ENCODE measurements at places on chromosomes 3 and 15. TPM values are rescaled to one million over a fixed set of nuclear protein-coding genes. Genes with fewer than 3 reads are reported as not detected.
A peak's percentile ranks its signal among the peaks of the same experiment; 100 is the strongest.

The LIPC gene
- total RNA-seq, result not detected

GRCh38 chr3:11564577-11565001, 79.1 kb downstream of the VGLL4 start:
- DNase-seq, result no peak

GRCh38 chr15:58755956-58756355, 6.4 kb upstream of the ADAM10 start:
- no peak for DNase-seq

The ANXA2 gene
- total RNA-seq, result 1,356 TPM

- DNase-seq, result peak; percentile 21
These were observed at the start of gene MAN2A2 for GRCh38 chr15:90902840-90903732. Gene MAN2A2 (plus strand): TSS chr15:90903302. CDS start chr15:90904208, 906 bp downstream.

DNA sequence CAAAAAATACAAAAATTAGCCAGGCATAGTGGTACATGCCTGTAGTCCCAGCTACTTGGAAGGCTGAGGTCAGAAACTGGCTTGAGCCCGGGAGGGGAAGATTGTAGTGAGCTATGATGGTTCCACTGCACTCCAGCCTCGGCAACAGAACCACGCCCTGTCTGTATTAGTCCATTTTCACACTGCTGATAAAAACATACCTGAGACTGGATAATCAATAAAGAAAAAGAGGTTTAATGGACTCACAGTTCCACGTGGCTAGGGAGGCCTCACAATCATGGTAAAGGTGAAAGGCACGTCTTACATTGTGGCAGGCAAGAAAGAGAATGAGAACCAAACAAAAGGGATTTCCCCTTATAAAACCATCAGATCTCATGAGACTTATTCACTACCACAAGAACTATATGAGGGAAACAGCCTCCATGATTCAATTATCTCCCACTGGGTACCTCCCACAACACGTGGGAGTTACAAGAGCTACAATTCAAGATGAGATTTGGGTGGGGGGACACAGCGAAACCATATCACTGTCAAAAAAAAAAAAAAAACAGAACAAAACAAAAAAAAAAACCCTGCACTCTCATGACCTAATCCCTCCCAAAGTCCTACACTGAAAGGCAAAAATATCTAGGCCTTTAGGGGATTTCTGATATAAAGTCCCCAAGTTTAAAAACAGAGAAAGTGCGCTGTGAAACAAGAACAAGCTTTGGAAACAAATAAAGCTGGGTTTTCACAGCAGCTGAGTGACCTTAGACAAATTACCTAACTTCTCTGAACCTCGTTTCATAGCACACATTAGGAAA, 224.7 kb downstream of the IGSF11 start:
- no peak for DNase-seq

DNA sequence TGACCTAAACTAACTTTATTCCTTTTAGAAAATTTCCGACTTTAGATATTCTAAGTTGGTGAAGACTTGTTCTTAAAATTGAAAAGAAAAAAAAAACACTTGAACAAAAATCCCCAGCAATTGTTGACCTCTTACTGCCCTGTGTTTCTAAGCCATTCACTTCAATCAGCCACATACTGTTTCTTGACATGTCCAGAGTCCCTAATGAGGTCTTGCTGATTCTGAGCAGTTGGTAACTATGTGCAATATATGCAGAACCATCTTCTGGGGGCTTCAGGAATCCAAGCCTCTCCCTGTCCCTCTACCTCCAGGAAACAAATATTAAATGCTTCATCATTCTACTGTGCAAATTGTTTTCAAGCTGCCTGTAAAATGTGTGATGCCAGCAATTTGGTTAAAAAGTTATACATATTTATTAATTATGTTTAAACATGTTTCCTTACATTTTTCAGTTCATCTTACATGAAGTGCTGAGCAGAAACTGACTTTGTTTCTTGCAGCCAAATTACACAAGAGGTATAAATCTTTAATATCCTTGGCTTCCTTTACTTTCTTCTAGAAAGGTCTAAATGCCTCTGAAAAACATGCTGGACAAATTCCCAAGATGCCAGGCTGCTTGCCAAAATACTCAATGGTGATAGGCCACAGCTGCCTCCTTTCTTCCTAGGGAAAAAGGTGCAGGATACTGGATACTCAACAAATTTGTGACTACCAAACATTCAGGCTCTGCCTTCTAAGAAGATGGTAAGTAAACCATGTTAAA, 19.8 kb upstream of the GYG1 start:
- no peak for DNase-seq

DNA sequence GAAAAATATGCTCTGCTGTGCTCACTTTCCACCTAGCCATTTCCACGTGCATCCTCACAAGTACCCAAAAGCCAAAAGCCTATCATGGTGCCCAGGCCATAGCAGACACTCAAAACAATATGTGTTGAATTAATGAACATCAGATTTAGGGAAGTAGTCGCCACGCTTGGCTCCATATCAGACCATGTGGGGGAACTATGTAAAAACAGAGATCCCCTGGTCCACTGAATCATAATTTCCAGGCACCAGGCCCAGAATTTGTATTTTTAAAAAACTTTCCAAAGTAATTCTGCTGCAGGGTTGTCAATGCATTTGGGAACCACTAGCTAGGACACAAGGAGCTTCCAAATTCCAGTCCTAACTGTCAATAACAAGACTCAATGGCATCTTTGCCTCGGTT, 77.3 kb downstream of the CNTN3 start:
- DNase-seq, result no peak

The ADAMTS17 gene
- total RNA-seq, result 0.15 TPM

DNA sequence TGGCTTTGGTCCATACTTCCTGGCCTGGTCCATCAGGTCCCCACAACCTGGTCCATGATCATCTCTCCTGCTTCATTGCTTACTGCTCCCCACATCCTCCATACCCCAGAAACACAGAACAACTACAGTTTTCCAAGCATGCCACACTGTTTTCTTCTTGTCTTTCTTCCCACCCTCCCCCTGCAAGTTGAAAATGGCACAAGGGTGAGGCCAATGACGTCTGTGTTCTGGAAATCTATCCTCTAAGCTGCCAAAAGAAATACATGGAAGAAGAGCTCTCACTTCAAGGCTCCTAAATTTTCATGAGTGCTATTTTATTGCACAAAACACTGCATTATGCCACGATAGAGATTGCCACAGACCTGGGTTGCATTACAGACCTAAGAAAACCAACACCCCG, 404.4 kb downstream of the VPS13C start:
- DNase-seq, result no peak

DNA sequence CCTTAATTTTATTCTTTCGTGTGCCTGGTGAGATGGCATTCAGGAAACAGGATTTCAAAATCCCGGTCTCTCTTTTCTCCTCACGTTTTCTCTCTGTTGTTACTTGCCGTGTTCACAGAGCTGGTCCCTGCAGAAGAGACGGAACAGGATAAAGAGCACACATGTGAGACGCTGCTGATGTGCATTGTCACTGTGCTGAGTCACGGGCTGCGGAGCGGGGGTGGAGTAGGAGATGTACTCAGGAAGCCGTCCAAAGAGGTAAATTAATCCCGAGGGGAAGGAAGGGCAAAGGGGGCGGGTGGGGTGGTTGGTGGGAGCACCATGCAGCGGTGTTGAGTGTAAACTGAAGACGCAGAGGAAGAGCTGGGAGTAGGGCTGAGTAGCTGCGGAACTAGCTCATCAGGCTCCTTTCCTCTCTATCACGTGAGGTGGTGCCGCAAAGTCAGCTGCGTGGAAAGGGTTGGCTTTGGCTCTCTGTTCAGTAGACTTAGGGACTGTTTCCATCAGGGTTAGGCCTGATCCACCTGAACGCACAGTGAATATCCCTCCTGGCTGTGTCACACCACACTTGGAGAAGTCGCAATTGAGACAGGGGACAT, 164.8 kb upstream of the BHLHE40 start:
- peak; percentile 84 for DNase-seq

DNA sequence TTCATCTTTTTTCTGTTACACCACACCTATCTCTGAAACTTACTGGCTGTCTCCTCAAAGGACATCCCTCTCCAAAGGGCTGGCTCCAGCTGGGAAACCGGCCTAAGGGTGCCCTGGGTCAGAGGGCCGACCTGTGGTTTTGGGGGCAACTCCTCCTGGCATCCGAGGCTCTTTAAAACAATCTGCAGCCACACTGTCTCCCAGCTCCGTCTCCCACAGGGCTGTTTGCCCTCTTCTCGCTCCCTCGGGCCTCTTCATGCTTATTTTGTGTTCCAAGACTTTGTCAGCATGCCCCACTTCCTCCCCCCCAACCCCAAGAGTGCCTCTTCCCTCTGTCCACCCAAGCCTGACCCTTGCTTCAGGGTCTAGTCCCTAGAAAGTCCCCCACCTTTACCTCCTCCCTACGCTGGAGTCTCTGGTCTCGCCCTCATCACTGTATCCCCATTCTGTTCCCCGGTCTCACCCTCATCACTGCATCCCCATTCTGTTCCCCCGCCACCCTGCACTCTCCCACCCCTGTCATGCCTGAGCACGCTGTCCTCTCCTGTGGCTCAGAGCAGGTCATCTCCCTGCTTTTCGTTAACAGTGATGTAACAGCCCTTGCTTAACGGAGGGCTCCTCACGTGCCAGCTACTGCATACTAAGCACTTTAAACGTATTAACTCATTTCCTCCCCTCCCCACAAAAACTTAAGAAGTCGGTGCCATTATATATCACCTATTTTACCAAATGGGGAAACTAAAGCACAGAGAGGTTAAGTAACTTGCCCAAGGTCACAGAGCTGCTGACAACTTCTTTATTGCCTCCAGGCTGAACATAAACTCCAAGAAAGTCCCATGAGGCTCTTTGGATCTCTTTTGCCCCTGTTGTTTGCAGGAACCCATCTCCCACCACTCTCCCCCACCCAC, 1.1 kb upstream of the CSK start:
- DNase-seq, result no peak

- DNase-seq, result no peak
These were observed 34.7 kb upstream of the MRPS22 start for GRCh38 chr3:139309061-139309591.

The HLTF gene
- total RNA-seq, result 50.0 TPM

- no peak for DNase-seq
These were observed 61.6 kb upstream of the MAP4 start for GRCh38 chr3:48077815-48078214.

The LSG1 gene
- total RNA-seq, result 31.4 TPM

GRCh38 chr15:62809968-62810260, 232.6 kb upstream of the TPM1 start:
- DNase-seq, result no peak

The CCDC39 gene
- total RNA-seq, result not detected

- no peak for DNase-seq
These were observed 785.4 kb upstream of the ROBO1 start for GRCh38 chr3:80553211-80553610.

DNA sequence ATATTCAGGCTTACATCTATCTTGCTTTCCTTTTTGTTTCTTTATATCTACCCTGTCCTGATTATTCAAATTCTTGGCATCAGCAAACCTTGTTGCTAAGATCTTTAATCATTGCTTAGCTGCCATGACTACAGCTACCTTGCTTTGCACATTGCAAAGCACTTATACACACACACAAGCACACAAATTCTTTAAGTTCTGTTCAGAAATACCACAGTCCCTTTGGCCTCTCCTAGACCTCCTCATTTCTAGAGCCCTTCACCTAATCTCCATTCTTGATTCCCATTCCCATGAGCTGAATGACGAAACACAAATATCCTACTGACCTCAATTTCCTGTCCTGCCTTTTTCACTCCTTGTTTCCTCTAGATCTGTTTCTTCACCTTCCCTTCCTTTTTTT, 409.6 kb downstream of the UNC13C start:
- no peak for DNase-seq

The ITPKA gene
- total RNA-seq, result 1.4 TPM

DNA sequence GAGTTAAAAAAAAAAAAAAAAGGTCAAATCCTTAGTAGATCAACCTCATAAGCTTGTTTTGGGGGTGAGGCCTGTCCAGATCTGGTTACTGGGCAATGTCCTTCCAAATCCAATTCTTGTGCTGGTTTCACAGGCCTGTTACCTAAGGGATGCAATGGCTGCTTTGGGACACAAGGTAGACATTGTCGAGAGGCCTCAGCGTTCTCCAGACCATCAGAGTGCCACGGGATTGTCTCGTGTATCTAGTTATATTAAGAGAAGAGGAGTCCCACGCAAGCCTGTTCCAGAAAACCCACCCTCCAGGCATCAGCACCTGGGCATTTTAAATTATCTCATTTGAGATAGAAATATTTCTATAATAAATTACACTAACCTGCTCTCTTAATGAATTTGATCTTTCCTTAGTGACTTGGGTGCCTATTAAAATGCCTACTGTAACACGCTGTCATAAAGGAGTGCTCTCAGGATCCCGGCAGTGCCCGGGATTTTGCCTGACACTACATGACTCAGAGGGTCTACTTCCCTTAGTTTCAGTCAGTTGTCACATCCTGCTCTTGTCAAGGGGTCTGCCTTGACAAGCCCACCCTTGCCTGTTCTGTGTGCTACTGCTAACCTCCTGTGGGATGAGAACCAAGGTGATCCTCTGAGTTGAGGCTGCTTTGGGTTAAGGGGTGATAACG, 116.0 kb downstream of the LIPC start:
- DNase-seq, result no peak

DNA sequence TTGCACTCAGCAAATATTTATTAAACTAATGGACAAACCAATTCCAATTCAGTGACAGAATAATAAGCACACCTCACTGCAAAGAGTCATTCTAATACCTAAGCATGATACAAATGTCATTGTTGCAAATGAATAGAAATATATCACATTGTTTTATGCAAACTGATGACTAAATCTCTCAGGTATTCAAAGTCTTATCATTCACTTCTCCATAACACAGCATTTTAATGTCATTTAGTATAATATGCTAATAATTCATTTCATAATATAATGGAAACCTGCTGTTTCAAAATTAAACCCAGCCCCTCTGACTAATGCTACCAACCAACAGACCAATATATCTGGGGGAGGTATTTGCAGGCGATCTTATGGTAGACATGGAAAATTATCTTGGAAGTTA, 71.8 kb downstream of the FGF7 start:
- no peak for DNase-seq

The ABHD17C gene
- total RNA-seq, result 6.7 TPM

The C3orf33 gene
- total RNA-seq, result 10.8 TPM

The KIF7 gene
- total RNA-seq, result 1.9 TPM

DNA sequence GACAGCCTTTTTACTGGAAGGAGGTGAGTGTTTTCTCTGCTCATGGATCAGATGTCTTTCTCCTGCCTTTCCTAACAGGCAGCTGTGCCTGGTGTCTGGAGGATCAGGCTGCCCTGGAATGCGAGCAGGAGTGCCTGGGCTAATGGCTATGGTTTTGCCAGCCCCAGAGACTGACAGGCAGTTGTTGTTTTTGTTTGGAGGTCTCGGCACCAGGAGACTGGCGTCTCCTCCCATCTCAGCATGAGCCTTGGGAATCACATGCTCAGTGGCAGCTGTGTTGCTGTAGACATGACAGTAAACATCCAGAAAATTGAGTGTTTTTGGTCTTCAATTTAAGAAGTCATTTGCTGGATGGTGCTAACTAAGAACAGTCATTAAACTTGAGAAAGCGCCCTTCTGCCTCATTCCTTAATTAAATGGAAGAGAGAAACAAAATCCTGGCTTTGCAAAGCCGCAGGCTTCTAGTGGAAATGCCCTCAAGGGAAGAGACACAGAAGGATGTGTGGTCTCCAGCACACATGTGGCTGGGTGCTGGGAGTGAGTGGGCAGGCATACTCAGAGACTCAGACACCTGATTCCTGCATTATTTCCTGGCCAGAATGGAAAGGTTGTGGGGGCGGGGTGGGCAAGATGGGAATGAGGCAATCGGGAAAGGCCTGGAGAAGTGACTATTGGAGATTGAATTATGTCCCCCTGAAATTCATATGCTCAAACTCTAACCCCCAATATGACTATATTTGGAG, 97.0 kb upstream of the NMNAT3 start:
- DNase-seq, result no peak
